ENCODE measurements at places on chromosomes 4 and X.

DNA sequence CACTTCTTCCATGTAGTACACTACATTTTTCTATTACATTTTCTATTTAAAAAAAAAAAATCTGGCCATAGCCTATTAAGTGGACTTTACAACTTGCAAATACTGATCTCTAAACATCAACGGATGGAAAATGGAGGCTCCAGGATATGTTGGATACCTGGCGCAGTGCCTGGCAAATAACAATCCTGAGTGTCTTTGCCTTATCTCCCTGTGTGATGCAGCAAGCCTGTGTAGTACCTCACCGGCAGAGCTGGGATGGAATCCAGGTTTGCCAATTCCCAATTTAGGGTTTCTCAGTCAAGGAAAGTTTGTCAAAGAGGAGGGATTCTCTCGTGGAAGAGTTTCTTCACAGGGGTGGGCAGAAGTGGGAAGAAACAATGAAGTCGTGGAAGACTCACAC is 93.2 kb downstream of the KDR start:
- DNase-seq: no peak

DNA sequence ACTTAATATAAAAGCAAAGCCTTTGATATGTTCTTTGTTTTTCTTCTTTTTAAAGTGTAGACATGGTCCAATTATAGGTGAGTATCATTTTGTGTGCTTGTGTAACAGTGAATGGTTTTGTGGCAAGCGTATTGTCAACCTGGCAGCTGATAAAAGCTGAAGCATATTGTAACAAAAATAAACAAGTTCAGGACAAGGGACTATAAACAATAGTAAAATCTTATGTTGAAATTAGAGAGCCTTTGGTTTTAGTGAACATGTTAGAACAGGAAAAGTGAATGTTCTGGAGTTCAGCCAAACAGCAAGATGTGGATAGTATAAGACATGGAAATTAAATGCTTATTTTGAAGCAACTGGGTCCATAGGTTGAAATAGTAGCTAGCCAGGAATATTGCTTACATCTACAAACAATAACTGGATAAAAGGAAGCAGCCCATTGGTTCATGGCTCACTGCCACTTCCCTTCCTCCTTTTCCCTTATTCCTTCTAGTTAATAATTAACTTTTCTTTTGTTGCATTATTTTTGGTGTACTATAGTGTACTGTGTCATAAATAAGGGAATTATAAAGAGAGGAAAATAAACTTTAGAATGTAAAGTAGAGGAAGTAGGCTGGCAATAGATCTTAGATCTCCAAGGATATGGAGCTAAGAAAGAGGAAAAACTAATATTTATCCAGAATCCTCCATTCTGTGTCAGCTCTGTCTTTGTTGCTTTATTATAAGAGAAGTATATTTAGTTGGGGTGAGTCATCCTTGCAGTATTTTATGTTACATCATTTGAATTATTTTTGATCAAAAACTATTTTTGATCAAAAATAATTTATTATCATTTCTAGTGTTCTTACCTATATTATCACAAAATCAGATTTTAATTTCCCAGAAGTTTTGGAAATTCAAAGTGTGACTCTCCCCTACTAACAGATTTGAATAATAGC is 65.6 kb downstream of the MRPL1 start:
- peak; percentile 40 for DNase-seq

- no peak for DNase-seq
These were observed 795.2 kb downstream of the PCDH18 start for GRCh38 chr4:136737066-136737465.

DNA sequence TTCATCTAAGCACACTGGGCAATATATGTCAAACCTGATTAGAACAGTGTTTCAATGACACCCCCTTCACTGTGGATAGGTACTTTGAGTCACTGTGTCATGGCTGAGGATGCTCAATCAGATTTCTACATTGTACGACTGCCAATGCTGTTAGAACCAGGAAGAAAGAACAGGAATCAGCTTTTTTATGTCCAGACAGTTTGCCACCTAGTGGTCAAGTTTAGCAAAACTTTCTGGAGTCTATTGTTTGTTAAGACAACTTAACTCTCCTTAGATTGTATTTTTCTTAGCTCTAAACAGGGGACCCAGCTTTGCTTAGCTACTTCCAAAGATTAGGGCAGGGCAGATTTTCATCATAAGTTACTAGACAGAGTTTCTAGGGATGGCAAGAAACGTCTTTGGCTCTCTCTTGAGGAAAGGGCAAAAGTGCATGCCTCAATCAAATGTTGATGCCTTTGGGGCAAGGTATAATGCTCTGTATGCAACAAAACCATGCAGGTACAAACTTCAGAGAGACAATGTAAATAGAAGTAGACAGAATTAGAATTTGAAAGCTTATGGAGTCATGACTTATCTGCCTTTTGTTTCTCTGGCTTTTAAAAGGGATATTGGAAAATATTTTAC is 40.5 kb upstream of the BMP3 start:
- peak; percentile 62 for DNase-seq

DNA sequence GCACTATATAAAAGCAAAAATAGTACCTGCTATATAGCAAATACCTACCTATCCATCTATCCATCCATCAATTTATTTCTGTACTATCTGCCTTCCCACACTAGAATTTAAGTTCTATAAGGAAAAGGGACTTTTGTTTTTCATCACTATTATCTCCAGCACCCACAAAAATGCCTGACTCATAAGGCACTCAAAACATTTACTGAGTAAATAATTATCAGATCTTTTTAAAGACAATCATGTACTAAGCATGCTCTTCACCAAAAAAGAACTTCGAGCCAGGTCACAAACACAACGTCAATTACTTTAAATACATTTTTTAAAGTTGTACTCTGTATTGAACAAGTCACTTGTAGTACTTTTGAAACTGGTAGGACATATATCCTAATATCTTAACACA is 119.9 kb downstream of the FBXW7 start:
- DNase-seq: peak; percentile 81

- DNase-seq: no peak
These were observed 586.2 kb downstream of the RAB28 start for GRCh38 chr4:12897954-12898353.

DNA sequence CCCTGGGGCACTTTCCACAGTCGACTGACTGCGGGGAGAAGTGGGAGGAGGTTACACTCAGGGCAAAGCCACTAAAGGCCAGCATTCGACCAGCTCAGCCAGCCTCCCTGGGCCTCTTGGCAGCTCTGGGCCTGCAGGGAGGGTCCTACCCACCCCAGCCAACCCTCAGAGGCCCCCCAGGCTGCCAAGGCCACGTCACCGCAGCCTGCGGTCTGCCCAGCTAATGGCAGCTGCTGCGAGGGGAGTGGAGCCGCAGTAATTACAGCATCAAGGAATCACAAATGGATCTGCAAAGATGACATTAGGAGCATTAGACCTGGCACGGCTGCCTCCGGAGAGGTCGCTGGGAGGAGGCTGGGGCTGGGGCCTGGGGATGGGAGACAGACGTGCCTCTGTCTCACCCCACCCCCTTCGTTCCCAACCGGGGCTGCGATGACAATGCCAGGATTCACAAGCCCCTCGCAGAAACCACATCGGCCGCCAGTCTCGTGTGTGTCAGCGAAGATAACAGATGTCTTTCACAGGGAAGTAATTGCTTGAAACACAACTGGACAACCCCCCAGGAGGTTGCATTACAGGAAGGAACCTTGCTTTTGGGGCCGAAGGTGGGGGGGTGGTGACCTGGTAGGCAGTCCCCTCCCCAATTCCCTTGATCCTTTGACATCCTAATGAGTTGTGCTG is 367.6 kb downstream of the BCOR start:
- no peak for DNase-seq

GRCh38 chr4:187608001-187608421 is 387.6 kb upstream of the ZFP42 start:
- peak; percentile 80 for DNase-seq

- DNase-seq: peak; percentile 94
These were observed 85.7 kb upstream of the PTPN13 start for GRCh38 chr4:86508436-86508835.

DNA sequence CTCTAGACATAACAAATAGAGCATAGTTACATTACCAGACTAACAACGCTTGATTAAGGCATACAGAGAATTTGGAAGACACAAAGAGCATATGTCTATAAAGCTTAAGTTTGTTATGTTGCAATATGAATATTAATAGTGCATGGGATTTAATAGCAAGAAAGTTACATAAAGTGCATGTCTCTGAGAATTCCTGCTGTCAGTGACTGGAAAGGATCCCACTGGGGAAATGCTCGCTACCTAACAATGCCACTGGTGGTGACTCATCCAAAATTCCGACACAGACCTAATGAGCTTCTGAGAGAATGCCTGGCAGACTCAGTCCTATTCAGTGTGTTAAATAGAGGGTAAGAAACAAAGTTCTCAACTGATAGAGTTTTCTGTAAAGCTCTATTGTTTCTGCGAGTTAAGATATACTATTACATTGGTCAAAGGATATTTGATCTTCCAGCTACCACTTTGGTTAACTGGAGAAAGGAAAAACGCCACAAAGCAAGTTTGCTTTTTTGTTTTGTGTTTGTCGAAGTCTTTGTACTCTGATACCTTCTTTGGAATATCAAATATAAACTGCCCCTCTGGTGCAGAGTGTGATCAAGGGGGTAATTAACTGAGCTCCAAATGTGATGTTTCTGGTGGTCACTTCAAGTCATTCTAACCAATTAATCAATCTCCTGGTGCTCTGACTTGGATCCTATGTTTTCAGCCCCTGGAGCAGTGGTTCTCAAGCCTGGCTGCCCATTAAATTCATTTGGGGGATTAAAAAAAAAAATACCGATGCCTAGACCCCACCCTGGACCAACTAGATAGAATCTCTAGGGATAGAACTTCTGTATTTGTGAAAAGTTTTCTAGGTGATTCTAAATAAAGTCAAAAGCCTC is 107.9 kb downstream of the PALLD start:
- peak; percentile 89 for DNase-seq

DNA sequence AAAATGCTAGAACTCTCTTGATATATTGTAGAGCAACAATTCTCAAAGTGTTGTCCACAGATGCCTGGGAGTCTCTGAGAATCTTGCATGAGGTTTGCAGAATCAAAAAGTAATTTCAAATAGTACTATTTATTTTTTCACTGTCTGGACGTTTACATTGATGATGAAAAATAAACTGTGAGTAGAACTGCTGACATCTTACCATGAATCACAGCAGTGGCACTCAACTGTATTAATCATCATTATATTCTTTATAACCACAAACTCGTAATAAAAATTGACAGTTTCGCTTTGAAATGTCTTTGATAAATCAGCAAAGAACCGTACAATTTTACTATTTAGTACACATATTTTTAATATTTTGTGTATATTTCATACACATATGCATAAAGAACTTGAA is 94.5 kb downstream of the NAF1 start:
- peak; percentile 3 for DNase-seq

DNA sequence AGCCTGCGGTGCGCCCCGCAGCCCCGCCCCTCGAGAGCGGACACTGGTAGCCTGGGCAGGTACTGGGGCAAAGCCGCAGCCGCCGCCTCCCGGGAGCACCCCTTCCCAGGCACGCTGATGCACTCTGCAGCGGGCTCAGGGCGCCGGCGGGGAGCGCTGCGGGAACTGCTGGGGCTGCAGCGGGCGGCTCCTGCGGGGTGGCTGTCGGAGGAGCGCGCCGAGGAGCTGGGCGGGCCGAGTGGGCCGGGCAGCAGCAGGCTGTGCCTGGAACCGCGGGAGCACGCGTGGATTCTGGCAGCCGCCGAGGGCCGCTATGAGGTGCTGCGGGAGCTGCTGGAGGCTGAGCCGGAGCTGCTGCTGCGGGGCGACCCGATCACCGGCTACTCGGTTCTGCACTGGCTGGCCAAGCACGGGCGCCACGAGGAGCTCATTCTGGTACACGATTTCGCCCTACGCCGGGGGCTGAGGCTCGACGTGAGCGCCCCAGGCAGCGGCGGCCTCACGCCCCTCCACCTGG is 401 bp downstream of the SOWAHD start:
- peak; percentile 27 for DNase-seq

DNA sequence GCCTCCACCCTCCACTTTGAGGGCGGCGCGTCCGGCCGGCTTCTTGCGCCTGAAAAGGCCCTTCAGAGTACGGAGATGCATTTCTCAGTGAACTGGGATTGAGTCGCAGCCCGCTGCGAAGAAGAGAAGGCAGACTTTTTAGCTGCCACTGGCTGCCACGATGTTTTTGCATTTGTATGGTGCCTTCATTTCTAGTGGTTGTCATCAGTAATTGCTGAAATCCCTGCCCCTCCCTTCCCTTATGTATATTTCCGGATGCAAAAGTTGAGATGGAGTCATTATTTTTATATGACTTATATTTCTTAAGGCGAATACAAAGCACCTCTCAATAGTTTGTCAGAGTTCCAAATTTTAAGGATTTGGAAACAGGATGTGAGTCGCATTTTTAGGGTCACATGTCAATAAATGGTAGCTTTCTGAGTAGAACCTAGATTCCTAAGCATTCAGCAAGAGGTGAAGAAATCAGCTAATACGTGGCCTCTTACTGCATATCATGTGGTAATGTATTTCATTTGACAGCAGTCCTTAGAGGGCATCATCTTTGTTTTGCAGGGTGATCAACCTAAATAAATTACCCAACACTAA is 658 bp downstream of the ATP6AP2 start:
- DNase-seq: peak; percentile 29

DNA sequence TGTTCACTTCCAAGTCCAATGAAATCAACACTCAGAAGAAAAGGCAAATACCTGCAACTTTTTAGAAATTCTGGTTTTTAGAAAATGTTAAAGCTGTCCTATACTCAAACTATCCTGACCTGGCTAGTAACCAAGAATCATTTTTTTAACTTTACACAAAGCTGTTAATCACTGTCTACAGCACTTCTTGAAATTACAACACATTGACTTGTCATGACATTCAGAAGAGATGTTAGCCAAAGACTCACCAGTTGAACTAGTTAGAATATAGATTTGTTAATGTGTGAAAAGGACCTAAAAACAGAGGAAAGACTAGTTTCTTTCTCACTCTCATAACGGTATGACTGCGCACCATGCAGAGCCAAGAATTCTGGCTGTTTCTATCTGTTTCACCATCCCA is 98.8 kb downstream of the COX18 start:
- DNase-seq: no peak

- no peak for DNase-seq
These were observed 127.1 kb upstream of the TMEM164 start for GRCh38 chrX:109875831-109876230.

- DNase-seq: peak; percentile 39
These were observed 6.1 kb downstream of the TCEANC start for GRCh38 chrX:13659063-13659462.

- no peak for DNase-seq
These were observed 280.2 kb downstream of the ADGRA3 start for GRCh38 chr4:22235698-22236097.

GRCh38 chr4:107631560-107631959 is 88.5 kb downstream of the PAPSS1 start:
- DNase-seq: no peak
